ENCODE measurements at places on chromosomes 3 and 15.

DNA sequence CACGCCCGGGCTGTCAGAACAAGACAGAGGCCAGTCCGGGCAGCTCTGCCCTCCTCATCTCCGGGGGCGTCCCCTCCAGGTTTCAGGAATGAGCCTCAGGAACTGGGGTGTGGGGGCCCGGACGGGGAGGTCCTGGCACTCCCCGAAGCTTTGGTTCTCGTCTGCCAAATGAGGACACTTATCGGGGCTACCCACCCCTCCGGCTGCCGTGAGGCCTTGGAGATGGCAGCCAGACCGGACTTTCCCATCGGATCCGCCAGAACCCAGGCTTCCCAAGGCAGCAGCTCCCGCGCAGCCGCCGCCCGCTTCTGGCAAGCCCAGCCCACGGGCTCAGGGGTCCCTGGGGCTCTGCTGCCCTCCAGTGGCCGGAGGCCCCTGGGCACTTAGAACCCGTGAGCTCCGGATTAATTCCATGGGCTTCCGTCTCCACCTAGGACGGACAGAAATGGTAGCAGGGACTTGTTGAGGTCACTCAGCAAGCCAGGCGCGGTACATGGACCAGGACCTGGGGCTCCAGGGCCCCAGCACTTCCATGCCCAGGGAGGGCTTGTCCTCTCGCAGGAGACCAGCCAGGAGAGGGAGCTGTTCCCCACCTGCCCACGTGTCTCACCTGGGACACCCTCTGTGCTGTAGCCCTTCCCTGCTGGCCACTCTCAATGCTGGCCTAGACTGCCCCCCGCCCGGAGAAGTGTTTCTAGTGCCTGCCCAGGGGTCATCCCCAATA lies 89.4 kb downstream of the LINGO1 start:
- DNase-seq: peak; percentile 95

DNA sequence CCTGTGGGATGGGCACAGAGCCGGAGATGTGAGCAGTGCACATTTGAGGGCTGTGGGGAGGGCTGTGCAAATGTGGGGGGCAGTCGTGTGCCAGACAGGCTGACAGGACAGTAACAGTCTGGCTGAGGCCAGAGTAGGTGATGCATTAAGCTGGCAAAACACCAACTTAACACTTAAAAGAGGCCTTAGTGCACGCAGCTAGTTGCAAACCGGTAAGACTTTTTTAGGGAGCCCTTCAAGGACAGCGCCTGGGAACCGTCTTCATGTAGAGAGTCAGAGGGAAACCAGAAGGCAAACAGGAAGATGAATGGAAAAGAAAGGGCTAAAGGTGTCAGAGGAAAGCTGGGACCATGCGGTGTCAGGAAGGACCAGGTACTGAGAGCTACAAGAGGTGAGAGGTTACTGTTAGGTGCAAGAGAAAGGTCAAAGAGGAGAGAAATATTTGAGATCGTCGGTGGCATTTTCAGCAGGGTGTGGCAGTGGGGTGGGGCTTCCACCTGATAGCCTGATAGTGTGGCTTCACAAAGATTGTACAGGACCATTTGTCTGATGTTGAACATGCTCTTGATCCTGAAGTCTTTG lies 30.0 kb upstream of the CHD2 start:
- no peak for DNase-seq

DNA sequence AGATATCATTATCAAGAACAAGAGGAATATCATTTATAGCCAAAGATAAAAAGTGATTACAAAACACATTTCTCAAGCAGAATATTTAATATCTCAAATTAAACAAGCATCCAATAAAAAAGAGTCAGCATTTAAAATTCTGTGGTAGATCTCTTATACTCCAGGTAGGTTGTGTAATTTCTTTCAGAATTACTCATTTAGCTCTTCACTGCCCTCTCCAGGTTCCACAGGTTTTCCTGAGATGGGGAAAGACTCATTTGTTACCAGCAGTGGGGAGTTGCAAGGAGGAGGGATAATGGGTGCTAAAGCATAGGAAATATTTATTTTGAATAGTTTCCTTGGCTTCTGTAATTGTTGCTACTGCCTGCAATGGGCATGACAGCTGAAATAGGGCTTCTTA lies 83.1 kb upstream of the RASGRP1 start:
- no peak for DNase-seq

DNA sequence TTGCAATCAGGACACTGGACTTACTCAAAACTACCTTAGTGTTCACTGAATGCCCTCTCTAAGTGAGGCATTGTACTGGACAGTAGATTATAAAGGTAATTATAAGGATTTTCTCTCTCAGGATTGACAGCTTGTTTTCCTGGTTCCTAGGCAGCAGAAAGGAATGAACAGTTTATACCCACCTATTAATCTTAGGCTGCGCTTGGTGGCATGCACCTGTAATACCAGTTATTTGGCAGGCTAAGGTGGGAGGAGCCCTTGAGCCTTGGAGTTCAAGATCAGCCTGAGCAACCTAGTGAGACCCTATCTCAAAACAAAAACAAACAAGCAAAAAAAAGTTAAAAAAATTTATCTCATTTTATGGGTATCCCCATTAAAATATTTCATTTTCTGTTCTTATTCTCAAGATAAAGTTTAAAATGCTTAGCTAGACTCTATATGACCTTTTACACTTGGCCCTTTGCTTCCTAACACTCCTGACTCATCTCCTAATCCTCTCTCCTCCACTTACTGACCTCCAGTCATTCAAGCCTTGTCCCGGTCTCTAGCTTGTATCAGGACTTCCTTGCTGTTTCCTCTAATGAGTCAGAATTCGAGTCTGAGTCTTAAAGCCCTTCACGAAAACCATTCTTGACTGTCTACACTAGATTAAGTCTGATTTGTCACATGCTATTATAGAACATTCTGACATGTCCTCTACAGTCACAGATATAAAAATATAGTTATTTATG lies 348.6 kb downstream of the NLGN1 start:
- no peak for DNase-seq

GRCh38 chr3:192273697-192274010 lies 453.7 kb downstream of the FGF12 start:
- DNase-seq: no peak

DNA sequence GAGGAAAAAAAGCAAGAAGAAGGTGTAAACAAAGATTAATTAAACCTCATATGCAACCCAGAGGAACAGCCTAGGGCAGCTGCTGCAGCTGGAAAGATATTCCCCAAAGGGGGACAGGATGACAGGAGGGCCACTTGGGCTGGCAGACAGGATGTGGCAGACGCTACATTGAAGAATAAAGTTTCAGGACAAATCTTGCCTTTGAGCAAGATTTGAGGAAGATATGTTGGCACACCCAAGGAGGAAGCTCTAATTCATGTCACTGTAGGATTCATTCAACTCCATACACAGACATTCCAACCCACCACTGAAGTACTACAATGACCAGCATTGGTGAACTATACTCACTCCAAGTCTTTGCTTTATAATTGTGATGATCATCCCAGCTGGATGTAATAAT lies 504.0 kb downstream of the SHQ1 start:
- peak; percentile 37 for DNase-seq

GRCh38 chr15:77495838-77496596 lies 75.3 kb downstream of the HMG20A start:
- no peak for DNase-seq

DNA sequence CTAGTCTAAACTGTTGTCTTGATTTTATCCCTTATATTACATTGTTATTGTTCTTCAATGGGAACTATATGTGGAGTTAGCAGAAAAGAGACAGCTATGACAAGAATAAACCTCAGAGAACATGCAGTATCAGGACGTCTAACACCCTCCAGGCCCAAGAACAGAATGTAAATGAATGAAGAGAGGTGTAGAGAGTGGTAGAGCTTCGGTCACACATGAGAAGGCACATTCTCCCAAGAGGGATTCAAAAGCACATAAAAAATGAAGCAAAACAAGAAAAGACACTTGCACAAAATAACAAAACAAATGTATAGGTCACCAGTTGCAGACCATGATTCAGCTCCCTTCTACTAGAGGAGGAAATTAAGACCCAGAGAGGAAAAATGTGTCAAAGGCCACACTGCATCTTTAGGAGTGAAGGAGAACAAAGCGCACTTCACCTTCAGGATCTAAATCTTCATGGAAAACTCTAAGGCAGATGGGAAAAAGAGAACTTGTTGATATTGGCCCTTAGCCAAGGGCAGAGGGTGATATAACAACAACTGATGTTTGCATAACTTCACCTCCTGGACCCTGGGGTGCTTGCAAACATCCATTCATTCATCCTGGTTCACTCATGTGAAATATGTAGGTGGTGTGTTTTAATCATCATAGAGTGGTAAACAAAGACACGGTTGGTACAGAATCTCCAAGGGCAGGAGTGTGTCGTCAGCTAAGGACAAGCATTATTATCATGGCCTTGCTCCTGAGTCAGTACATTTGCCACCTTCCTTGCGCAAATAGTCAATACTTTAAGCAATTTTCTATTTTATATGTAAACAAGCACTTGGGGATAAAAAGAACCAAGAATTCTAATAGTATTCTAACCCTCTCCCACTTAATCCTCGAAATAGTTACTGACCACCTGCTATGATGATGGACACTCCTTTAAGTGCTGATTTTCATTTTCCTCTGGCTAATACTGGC lies 8.8 kb downstream of the NEK10 start:
- DNase-seq: peak; percentile 63

- peak; percentile 59 for DNase-seq
These were observed 1.3 kb downstream of the PIK3CA start for GRCh38 chr3:179149406-179149867.

DNA sequence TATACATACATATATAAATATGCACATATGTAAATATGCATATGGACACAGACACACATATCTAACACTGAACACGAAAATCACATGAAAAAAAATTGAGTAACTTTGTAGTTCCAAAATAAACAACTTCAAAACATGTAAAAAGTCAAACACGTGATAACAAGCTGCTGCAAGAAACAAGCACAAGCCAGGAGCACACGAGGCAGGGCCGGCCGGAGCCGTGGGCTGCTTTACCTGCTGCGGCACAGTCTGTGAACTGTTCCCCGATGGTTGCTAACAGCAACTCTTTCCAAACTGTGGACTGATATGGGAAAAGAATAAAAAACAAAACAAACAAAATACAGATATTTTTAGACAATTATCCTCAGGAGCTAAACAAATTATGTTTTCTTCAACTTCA lies 31.6 kb downstream of the EIF4E3 start:
- DNase-seq: no peak

DNA sequence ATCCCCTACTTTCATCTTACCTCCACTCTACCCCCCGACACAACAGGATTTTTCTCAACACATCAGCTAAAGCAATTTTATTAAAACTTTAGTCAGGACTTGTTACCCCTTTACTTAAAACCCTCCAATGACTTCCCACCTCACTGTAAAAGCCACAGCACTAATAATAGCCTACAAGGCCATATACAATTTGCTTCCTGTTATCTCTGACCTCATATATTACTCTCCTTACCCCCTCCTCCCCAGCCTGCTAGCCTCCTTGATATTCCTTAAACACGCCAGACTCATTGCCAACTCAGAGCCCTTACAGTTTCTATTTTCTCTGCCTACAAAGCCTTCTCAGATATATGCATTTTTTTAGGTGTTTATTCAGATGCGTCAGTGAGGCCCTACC lies 54.4 kb downstream of the DCUN1D1 start:
- no peak for DNase-seq

DNA sequence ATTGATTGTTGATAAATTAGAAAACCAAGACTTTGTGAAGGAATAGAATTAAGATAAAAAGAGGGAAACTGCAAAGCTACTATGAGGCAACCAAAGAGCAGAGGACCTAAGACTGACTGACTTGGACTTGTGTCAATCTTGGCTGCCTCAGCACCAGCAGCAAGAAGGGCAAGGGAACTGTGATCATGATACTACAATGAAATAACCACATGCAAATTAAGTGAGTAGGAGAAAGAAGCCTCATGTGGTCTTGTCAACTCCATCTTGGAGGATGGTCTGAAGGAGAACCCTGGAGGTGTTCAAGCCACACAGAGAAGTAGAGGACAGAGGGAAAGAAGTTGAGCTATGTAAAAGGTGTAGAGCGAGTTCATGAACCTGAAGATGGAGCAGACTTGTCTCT lies 47.3 kb upstream of the THRB start:
- DNase-seq: peak; percentile 2

GRCh38 chr3:152287898-152288576 lies 19.3 kb downstream of the MBNL1 start:
- no peak for DNase-seq

DNA sequence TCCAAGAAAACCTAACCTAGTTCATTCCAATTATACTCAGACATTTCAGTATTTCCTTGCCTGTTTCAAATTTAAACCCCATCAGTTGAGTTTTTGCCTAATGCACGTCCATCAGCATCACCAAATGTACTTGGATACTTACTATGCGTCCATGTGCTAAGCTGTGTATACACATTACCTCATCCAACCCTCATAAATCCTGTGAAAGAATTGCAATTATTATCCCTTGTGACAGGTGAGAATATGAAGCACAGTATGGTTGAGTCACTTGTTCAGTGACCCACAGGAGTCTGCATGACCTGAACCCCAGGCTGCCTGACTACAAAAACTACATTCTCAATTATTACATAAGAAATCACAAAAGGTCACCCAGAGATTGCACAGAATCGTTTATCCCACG lies 2.5 kb downstream of the OR5K2 start:
- DNase-seq: no peak

- DNase-seq: peak; percentile 67
These were observed 658 bp downstream of the EOGT start for GRCh38 chr3:69012800-69013252.

DNA sequence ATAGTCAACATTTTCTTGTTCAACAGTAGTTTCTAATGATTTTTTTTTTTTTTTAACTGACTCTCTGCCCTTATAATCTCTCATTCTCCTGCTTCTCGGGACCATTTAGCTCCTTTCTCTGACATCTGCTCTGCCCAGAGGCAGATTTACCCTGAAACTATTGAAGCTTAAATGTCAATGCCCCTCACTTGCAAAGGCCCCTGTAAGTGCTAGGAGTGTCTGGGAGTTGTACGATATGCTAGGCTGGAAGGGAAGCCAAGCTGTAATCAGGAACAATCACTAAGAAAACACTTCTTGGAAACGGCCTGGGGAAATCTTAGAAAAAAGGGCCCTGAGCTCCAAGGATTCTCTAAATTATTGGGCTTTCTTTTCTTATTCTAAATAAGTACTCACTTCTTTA lies 5.8 kb upstream of the PLOD2 start:
- DNase-seq: no peak

DNA sequence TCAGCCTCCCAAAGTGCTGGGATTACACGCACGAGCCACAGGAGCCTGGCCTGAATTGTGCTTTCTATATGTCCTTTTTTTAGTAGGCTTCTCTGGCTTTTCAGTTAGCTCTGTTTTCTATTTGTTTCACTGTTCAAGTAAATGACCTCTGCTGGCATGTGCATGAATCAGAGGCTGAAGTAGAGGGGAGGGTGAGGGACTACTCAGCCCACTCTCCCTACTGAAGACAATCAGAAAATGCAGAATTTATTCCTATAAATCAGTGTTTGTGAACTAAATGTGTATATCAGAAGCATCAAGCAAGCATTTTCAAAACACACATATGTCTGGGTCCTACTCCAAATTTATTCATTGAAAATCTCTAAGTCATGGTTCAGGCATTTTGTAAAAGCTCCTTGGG lies 45.0 kb downstream of the ZMAT3 start:
- no peak for DNase-seq
